ENCODE measurements at places on chromosomes 2 and 18. TPM values are rescaled to one million over a fixed set of nuclear protein-coding genes. Genes with fewer than 3 reads are reported as not detected.

DNA sequence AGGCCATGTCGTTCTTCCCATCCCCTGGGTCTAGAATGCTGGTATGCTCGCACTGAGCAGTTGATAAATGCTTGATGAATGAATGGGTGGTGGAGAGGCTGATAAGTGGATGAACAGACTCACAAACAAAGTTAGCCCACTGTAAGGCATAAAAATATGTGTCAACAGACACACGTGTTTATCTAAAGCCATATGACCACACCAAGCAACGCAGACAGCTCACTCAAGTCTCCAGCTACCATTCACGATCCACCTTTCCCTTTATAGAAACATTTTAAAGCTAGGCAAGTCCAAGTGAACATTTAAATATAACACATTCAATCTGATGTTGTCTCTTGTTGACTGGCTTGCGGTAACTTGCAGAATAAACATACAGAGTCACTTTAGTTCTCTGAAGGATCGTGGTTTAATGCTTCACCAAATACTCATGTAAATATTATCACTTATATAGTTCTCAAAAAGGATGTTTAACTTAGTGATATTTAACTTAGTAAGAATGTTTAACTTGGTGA, 105.5 kb downstream of the NOL10 start:
- no peak for DNase-seq

DNA sequence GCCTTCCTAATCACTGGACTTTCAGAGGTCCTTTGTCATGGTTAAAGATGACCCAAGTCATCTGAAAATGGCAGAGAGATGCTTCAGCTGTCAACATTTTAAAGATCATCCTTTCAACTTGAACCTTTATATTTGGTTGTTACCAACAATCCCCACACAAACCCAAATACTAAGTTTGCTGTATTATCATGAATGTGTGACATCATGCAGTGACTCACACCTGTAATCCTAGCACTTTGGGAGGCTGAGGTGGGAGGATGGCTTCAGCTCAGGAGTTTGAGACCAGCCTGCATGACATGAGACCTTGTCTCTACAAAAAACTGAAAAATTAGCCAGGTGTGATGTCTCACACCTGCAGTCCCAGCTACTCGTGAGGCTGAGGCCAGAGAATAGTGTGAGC, 55.2 kb upstream of the NRP2 start:
- DNase-seq, result no peak

- DNase-seq, result no peak
Measured at GRCh38 chr2:38619458-38620164, 16.9 kb upstream of the HNRNPLL start.

ATP6V1B1 gene
- total RNA-seq, result 3.7 TPM

CNDP1 gene
- not detected for total RNA-seq

SH3BP4 gene
- total RNA-seq, result 21.8 TPM

DNA sequence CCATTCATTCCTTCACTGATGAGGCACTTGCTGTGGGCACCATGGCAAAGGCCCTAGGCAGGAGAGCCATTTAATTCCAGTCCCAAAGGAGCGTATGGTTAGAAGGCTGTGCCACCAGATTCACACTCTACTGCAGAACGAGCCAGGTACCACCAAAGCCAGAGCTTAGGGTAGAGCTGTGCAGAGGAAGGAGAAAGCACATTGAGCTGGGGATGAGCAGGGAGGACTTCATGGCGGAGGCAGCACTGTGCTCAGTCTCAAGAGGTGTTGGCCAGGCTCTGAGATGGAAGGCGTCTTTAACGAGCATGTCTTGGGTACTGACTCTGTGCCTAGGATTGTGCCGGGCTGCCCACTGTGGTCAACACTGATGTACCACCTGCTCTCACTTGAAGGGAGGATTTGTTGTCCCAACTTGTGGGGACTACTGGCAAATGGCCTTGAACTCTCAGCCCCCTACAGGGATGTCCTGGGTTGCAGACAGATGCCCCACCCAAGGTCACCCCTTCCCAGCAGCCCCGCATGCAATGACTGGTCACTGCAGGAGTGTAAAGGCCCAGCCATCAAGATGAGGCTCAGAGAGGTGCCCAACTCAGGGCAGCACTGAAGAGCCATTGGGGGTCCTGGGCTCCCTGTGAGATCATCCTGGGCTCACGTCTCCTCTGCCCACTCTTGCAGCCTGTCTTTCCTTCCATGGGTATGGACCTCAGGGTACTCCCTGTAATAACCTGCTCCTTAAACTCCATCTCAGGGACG, 251.4 kb downstream of the GLI2 start:
- DNase-seq, result no peak

GRCh38 chr2:61959381-61960293, 54.2 kb downstream of the COMMD1 start:
- DNase-seq, result no peak

GRCh38 chr18:60471652-60472051, 99.1 kb upstream of the MC4R start:
- no peak for DNase-seq

Data from uterus (tissue), 4 donors.